ENCODE measurements at places on chromosomes 6 and 20.
A peak's percentile ranks its signal among the peaks of the same experiment; 100 is the strongest.

DNA sequence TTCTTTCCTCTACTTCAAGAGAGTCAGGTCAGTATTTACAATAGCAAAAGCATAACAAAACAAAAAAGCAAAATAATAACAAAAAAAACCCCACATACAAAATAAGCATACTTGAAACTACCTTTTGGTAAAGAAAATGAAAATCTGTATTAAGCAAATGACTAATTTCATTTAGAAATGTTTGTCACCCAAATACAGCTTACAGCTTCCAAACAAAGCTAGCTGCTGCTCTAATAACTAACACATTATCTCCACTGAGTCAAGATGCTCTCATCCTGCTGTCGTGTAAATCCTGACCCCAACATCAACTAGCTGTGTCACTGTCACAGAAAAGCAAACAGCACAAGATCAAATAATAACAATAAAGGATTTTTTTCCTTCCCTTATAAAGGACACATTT, 21.7 kb downstream of the MAP7 start:
- no peak for DNase-seq

- peak; percentile 63 for DNase-seq
Observed at GRCh38 chr6:142819603-142820337, 125.2 kb downstream of the HIVEP2 start.

DNA sequence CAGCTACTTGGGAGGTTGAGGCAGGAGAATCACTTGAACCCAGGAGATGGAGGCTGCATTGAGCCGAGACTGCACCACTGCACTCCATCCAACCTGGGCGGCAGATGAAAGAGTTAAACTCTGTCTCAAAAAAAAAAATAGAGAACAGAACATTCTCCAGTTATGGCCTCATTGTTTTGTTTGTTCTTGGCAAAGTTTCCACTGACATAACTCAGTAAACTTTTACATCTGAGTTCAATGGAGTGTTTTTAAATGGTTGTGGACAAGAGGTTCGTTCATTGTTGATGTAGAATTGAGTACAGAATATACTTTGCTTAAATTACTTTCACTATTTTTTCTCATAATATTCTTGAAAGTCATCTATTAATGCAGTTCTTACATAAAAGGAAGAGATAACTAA, 42.2 kb upstream of the IFNGR1 start:
- no peak for DNase-seq

- no peak for DNase-seq
Observed at GRCh38 chr6:46888031-46888430, 33.7 kb downstream of the ADGRF5 start.

DNA sequence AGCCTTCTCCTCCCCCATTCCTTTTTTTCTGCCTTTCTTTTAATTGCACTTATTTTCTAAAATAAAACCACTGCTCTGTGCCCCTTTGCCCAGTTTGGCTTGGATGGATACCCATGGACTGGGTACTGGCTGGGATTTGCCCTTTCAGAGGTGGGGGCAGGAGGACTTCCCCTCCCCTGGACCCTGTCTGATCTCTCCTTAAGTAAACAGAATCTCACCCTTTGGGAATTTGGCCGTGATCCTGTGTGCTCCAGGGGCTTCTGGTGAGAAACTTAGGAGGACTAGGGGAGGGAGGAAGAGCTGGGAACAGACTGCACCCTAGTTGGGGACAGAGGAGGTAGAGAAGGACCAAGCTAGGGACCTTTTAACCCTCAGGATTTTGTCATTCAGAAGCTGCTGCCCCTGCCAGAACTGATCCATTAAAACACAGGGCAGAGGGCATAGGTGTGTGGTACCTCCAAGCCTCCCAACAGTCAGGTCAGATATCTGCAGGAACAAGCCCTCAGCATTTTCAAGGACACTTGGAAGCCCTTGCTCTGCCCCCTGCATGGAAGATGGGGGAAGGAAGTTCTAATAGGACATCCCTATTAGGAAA, 7.3 kb downstream of the FOXP4 start:
- no peak for DNase-seq

GRCh38 chr20:56360908-56361205, 2.1 kb downstream of the FAM210B start:
- DNase-seq: no peak

DNA sequence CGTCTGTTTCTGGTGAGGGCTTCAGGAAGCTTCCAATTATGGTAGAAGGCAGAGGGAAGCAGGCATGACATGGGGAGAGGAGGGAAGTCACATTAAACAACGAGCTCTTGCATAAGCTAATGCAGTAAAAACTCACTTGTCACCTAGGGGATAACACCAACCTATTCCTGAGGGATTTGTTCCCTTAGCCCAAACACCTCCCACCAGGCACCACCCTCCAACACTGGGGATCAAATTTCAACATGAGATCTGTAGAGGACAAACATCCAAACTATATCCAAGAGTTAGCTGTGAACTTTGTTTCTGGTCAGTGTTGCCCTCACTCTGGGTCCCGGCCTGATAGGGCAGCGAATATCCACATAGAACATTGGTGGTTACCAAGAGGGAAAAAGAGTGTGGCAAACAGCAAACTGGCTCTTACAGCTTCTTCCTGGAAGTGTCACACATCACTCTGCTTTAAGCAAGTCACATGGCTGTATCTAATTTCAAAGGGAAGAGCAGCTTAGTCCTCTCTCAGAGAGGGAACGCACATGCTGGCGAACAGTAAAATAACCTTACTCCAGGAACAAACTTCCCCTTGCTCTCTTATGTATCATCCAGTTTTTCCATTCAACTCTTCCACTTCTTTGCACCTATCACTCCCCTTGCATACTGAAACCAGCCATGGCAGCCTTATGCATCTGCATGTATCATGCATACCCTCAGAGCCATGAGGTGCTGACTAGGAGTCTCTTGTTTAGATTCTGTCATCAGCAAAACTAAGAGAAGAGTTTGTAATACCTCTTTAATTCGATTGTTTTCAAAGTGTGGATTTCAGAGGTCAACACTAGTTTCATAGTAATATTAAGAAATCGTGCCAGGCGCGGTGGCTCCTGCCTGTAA, 4.8 kb upstream of the MOCS1 start:
- no peak for DNase-seq

- no peak for DNase-seq
Observed at GRCh38 chr20:48956052-48956451, 34.5 kb downstream of the ARFGEF2 start.

DNA sequence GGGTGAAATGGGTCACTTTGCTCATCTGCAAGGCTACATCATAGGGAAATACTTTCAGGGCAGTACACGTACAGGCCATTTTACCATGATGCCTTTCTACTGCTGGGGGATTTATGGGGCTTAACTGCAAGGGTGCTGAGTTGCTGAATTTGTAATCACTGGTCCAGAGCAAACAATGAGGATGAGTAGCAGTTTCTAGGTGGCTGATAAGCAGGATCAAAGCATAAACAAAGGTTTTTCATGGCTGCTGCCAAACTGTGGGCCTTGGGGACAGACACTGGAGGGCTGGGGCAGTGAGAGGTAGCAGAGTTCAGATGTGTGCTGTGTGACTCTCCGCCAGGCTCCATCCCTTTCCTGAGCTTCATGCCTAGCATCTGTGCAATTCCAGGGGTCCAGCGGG, 68.3 kb downstream of the CNBD2 start:
- no peak for DNase-seq

DNA sequence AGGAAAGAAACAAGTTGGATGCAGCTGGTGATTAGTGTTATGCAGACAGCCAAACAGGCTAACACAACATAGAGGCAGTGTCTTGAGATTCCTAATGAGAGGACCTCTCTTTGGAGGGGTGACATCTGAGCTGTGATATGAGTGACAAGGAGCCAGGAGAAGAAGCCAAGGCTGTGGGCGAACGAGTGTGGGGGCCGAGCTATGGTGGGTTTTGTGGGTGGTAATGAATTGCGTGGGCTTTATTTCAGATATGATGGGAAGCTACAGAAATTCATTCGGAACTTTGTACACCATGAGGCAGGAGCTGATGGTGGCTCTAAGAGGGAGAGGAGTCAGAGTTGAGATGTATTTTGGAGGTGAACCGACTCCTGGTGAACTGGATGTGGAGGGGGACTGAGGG, 250.8 kb upstream of the RNF24 start:
- DNase-seq: no peak

- DNase-seq: no peak
Observed at GRCh38 chr6:167541544-167541943, 216.7 kb downstream of the TTLL2 start.

DNA sequence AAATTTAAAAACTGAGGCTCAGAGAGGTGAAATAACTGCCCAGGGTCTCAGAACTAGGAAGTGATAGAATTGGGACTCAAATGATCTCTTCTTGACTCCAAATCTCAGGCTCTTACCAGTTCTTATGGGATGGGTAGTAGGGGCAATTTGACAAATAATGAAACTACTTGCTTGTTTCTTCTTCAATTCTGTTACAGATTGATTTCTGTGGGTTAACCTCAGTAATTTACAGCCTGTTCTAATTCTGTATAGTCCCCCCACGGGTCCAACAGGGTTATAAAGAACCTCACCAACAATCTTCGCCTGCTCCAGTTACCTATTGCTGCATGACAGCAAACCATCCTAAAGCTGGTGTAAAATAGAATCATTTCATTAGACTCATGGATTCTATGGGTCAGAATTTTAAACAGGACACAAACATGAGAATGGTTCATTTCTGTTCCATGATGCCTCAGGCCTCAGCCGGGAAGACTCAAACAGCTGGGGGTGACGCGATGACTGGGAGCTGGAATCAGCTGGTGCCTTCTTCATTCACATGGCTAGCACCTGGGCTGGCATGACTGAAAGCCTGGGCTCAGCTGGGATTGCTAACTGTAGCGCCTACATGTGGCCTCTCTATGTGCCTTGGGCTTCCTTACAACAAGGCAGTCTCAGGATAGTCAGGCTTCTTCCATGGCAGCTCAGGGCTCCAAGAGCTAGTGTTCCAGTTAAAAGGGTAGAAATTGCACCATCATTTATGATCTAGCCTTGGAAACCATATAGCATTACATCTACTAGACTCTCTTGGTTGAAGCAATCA, 6.6 kb upstream of the WFDC2 start:
- DNase-seq: no peak

GRCh38 chr6:98039443-98039842, 756.4 kb upstream of the MMS22L start:
- no peak for DNase-seq

DNA sequence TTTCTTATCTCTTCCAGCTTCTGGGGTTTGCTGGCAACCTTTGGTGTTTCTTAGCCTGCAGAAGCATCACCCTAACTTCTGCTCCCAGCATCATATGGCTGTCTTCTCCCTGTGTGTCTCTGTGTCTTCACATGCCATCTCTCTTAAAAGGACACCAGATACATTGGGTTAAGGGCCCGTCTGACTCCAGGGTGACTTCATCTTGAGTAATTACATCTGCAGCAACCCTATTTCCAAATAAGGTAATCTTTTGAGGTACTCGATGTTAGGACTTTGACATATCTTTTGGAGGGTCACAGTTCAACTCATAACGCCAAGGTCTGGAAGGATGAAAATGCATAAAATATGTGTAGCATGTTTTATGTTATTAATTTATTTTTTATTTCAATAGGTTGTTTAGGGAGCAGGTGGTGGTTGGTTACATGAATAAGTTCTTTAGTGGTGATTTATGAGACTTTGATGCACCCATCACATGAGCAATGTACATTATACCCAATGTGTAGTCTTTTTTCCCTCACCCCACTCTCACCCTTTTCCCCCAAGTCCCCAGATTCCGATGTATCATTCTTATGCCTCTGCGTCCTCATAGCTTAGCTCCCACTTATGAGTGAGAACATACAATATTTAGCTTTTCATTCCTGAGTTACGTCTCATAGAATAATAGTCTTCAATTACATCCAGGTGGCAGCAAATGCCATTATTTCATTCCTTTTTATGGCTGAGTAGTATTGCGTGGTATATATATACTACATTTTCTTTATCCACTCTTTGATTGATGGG, 131.1 kb downstream of the TBXT start:
- no peak for DNase-seq

DNA sequence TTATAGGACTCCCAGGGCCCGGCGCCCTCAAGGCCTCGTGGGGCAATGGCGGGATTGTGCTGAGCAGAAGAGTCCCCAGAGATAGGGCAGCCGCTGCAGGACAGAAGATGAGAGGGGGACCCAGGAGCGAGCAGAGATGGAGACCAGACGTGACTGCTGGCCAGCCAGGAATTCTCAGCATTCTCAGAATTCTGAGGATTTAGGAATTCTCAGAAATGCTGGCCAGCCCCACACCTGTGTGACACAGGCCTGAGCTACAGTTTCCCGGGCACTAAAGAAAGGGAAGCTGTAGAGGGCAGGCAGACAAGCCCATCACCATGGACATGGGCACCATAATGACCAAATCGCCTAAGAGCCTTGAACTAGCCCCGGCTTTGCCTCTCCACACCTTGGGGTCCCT, 186.2 kb upstream of the CDH4 start:
- no peak for DNase-seq

DNA sequence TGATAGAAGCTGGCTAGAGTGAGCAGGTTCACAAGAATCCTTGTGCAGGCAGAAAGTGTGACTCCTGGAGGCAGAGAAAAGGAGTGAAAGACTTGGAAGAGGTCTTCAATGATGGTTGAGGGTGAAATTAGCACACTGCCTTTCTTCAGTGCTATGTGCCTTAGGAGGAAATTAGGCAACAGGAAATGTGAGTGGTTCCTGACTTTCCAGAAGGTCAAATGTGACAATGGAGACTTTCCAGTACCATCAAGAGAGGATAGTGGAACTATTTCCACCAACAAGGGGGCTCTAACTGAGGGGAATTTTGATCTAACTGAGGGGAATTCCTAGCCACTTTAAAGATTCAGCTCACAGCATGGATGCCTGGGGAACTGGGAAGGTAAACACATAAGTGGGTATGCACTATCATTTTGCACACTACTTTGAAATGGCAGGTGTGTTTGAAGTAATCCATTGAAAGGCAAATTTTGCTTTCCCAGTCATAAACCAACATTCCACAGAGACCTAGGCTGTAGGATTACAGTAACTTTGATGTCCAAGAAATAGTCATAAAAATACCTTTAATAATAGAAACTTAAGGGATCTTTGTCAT, 90.0 kb downstream of the PERP start:
- no peak for DNase-seq

GRCh38 chr20:62269871-62270270, 31.6 kb downstream of the OSBPL2 start:
- DNase-seq: no peak

GRCh38 chr6:110430236-110430635, 14.9 kb upstream of the DDO start:
- no peak for DNase-seq

GRCh38 chr6:14985366-14985765, 260.5 kb upstream of the JARID2 start:
- DNase-seq: no peak

DNA sequence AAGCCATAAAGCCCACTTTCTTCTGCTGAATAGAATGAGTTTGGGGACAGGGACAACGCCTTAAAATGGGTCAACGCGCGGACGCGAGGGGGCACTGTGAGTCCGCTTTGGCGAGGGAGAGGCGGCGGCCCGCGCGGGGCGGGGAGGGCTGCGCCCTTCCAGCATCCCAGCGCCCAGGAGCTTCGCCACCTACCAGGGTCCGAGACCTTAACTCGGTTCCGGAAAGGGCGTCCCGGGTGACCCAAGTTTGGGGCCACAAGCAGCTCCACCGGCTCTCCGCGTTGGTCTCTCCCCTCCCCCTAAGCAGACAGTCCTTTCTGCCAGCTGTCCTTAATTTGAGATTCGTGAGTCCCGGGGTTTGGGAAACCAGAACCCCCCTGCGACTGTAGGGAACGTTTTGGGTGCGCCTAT, 1.8 kb upstream of the SAMD5 start:
- DNase-seq: peak; percentile 39

GRCh38 chr20:52621401-52621800, 350.8 kb upstream of the TSHZ2 start:
- DNase-seq: no peak

- DNase-seq: no peak
Observed at GRCh38 chr6:121491576-121491975, 56.1 kb downstream of the GJA1 start.

GRCh38 chr6:107866606-107867301, 42.6 kb upstream of the SCML4 start:
- no peak for DNase-seq

All from T-helper 2 cell treated with Interferon-gamma antibody and Interleukin-4, amounts not matched to agents 5 μg/mL and 100 μg/mL, for 36 hours (primary cell).